Activated CD4-positive, alpha-beta T cell treated with anti-CD3 and anti-CD28 coated beads for 48 hours (primary cell): ENCODE measurements at places on chromosomes 11 and 22.

- DNase-seq, result no peak
Measured at GRCh38 chr11:35003658-35004057, 87.2 kb downstream of the PDHX start.

DNA sequence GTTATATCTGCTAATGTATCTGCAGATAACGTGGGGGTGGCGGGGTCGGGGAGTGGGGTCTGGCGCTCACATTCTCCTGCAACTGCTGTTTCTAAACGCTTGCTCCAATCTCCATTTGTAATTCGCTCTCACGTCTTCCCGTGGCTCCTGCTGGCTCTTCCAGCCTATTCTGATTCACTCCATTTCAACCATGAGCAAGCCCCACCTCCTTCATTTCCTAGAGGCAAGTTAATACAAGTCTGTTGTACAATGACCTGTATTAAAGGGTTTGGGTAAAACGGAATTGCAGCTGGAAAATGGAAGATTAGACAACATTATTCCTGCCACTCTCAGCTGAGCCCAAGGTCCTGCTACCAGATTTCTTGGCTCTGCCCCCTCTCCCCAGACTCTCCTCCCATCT, 132.3 kb downstream of the CSNK2A3 start:
- DNase-seq, result no peak

DNA sequence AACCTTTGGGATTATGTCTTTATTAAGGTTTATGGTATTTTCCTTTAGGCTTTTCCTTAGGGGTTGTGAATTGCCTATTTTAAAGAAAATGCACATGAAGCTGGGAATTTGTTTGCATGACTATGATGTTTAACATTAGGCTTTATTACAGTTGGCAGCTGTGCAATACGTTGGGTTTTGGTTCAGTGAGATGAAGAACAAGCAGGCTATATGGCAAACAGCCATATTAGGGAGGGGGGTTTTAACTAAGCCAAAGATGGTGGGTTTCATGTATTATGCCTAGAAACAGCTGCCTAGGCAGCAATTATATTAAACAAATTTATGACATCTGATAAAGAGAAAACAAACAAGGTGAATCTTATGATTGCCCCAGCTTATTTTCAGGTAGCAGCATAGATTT, 880.8 kb downstream of the FAM181B start:
- no peak for DNase-seq

- DNase-seq, result no peak
Measured at GRCh38 chr11:35549787-35550186, 24.4 kb upstream of the PAMR1 start.

DNA sequence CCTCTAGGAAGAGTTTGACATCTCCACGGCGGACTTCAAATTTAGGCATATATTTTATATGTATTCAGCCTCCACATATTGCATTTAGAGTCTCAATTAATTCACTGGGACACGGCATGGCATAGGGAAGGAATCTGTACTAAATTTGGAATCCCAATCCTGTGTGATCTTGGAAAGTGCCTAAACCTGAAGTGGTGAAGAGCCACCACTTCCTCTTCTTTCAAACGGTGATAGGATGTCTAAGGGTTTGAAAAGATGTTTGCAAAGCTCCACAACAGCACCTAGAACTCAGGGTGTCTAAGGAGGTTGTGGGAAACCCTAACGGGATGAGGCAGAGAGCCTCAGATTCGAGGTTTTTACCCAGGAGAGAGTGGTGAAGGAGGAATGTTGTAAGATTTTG, 1.0 kb upstream of the L3MBTL2 start:
- no peak for DNase-seq

DNA sequence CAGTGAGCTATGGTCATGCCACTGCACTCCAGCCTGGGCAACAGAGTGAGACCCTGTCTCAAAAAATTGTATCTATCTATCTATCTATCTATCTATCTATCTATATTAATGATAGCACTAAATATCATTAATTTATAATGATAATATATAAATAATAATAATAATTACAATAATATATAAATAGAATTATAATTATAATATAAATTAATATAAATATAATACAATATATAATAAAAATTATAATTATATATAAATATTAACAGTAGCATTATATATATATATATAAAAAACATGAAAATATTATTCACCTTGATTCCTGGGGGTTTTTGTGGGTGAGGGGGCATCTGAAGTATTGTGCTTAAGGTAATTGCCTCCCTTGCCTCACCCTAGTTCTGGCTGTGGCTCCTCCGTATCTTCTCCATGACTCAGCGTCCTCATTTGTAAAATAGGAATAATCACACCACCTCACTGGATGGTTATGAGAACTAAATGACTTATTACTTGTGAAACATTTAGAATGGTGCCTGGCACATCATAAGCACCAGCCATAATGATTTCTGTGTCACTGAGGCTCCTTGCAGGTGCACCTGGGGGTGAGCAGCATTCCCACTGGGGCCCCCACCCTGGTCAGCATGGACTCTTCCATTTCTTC, 18.8 kb downstream of the RASD2 start:
- DNase-seq, result no peak

DNA sequence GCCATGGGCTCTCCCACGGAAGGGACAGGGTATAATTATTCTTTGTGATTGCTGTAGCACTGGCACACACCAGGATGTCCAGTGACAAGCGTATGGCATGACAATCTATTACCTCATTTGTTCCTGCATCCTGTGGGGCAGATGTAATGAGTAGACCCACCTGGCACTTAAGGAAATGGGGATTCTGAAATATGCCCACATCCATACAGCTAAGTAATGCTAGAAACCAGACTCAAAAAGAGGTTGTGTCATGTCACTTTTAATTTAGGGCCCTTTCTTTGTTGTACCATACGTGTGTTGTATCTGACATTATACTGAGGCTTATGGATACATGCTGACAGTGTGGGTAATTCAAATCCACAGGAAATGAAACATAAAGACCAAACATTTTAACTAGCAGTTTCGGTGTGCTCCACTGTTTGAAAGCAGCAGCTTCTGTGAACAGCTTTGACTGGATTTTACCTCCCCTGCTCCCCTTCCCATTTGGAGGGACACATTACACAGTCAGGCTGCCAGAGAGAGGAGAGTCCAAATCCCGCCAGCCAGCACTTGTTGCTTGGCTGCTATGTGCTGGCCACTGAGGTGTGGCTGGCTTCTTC, 21.2 kb downstream of the GRAMD1B start:
- no peak for DNase-seq

GRCh38 chr11:94011478-94011877, 9.7 kb upstream of the HEPHL1 start:
- no peak for DNase-seq

DNA sequence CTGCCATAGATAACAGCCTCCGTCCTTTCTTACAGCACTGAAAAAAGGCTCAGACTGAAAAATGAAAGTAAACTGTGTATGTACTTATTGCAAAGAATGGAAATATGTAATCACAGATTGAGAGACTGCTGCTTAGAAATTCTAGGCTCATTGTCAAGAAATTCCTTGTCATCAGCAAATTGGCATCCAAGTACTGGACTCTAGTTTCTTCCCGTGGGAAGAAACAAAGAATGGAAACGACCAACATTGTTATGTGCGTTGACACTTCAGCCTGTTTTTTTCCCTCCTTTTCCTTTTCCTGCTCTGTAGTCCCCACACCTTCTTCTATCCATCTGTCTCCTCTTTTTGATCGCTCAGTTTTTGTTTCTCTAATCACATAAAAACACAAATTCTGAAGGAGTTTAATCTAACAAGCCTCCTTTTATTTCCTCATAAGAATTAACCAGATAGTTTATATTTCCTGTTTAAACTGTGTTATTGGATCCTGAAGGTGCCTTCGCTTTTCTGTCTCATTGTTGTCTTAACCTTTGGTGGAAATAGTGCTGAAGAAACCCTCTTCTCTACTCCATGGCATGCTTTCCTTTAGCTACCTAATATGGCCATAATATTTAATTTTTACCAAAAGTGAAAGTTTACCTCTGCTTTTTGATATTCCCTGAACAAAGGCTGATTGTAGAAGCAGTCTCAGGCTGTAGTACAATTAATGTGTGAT, 20.0 kb upstream of the CASP12 start:
- no peak for DNase-seq
